ENCODE measurements at places on chromosomes 2 and 18.

- DNase-seq: no peak
Measured at GRCh38 chr2:182355815-182356214, 71.0 kb downstream of the PDE1A start.

- DNase-seq: no peak
Measured at GRCh38 chr2:191215666-191216065, 29.5 kb upstream of the MYO1B start.

DNA sequence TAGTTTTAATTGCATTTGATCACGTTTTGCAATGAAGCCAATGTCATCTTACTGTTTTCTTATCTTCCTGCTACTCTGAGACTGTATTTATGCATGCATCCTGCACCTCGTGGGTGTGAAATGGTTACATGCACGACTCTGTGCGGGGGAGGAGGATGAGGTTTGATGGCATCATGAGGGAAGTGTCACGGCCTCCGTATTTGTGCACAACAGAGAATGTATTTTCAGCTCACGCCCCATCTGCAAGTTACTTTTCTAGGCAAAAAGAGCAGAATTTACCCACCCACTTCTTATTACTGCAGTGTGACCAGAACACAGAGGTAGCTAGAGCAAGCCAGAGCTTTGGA, 145.1 kb downstream of the TDRD15 start:
- DNase-seq: no peak

- no peak for DNase-seq
Measured at GRCh38 chr2:216716109-216716508, 20.8 kb upstream of the IGFBP5 start.

DNA sequence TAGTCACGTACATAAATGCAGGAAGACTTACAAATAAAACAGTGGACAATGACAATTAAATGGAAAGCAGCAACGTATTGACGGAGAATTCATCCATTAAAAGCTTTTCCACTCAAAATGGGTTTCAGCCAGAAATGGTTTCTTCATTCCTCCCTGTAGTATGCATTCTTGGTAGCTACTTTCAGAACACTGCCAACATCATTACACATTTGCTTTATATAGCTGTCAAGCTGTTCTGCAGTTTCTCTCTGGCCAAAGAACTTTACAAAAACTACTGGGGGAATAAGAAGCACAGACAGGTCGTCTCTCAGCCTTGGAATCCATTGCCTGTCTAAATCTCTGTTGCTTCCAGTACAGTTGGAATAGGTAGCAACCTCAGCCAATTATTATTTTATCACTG, 84.1 kb upstream of the NCKAP5 start:
- DNase-seq: peak; percentile 77

GRCh38 chr18:58580078-58580477, 48.8 kb downstream of the ALPK2 start:
- peak; percentile 73 for DNase-seq
